ENCODE measurements at places on chromosomes 5 and 9. TPM values are rescaled to one million over a fixed set of nuclear protein-coding genes. Genes with fewer than 3 reads are reported as not detected.

HTR1A gene
- total RNA-seq: not detected

PCDHGA9 gene
- 2.2 TPM for total RNA-seq

RASGRF2 gene
- total RNA-seq: 0.40 TPM

ANKRD18B gene
- 14.7 TPM for total RNA-seq

SERF1A gene
- total RNA-seq: 27.8 TPM

MAMDC2 gene
- 28.7 TPM for total RNA-seq

SOHLH1 gene
- total RNA-seq: not detected

PITX1 gene
- total RNA-seq: not detected

C1QTNF3 gene
- 6.4 TPM for total RNA-seq

PROB1 gene
- total RNA-seq: 0.67 TPM

TPPP gene
- total RNA-seq: not detected

GRCh38 chr9:85483208-85483607, 258.5 kb downstream of the AGTPBP1 start:
- H3K4me1 ChIP-seq: no peaks in the 10 kb centered on the region
- H3K36me3 ChIP-seq: no peaks in the 10 kb centered on the region
- no peak overlapping the region for H3K4me3 ChIP-seq
- no peak for DNase-seq

- H3K4me3 ChIP-seq: no peak overlapping the region
- H3K27ac ChIP-seq: no peak overlapping the region
- H3K36me3 ChIP-seq: no peaks in the 10 kb centered on the region
- peak; percentile 38 for DNase-seq
- no peaks in the 10 kb centered on the region for H3K27me3 ChIP-seq
Observed at GRCh38 chr9:99451112-99451606, 229.1 kb downstream of the SEC61B start.

GRCh38 chr5:107997338-107997980, 326.7 kb upstream of the EFNA5 start:
- no peaks in the 10 kb centered on the region for H3K27me3 ChIP-seq
- H3K36me3 ChIP-seq: no peaks in the 10 kb centered on the region
- no peak overlapping the region for H3K4me3 ChIP-seq
- peaks cover 11% of the 10 kb centered on the region for H3K4me1 ChIP-seq

DNA sequence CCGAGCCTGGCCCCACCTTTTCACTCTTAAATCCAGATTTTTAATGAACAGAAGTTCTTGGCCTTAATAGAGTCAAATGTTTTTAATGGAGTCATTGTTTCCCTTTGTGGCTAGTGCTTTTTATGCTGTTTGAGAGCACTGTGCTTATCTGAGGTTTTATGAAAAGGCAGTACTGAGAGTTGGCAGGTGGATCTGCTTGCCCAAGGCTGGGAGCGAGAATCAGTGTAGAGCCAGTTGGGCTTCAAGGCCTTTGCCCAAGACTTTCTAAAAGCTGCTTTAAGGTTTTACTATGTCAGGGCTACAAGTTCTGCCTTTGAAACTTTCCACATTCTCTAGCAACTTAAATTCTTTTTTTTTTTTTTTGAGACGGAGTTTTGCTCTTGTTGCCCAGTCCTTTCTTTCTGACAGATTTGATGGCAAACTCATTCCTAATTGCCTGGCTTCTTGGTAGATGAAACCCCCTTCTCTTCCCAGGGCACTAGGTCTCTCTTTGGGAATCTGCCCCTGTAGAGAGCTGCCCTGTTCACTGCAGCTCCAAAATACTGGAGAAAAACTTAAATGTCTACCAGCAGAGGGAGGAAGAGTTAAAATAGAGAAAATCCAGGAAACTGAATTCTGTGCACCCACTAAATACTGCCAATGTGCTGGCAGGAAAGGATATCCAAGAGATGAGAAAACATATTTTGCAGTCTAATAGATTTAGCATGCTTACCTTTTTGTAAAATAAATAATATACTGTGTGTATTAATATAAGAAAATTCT, 36.9 kb upstream of the CDK20 start:
- peaks cover 11% of the 10 kb centered on the region for H3K4me1 ChIP-seq
- no peak overlapping the region for H3K4me3 ChIP-seq
- H3K27ac ChIP-seq: no peak overlapping the region
- H3K36me3 ChIP-seq: no peaks in the 10 kb centered on the region
- DNase-seq: peak; percentile 21

- H3K36me3 ChIP-seq: no peaks in the 10 kb centered on the region
- H3K27ac ChIP-seq: no peak overlapping the region
- no peak overlapping the region for H3K4me3 ChIP-seq
- no peak for DNase-seq
- no peaks in the 10 kb centered on the region for H3K4me1 ChIP-seq
- H3K27me3 ChIP-seq: no peaks in the 10 kb centered on the region
Observed at GRCh38 chr5:111834926-111835599, 78.1 kb upstream of the NREP start.

- no peak overlapping the region for H3K27ac ChIP-seq
- H3K4me1 ChIP-seq: peaks cover 9% of the 10 kb centered on the region
- no peak for DNase-seq
- no peaks in the 10 kb centered on the region for H3K27me3 ChIP-seq
- H3K36me3 ChIP-seq: no peaks in the 10 kb centered on the region
- no peak overlapping the region for H3K4me3 ChIP-seq
Observed at GRCh38 chr5:59540366-59540765, 353.2 kb downstream of the PDE4D start.

- H3K27me3 ChIP-seq: no peaks in the 10 kb centered on the region
- no peak for DNase-seq
- no peak overlapping the region for H3K27ac ChIP-seq
- peaks cover 4% of the 10 kb centered on the region for H3K4me1 ChIP-seq
- no peak overlapping the region for H3K4me3 ChIP-seq
Observed at GRCh38 chr9:18566121-18566520, 92.2 kb downstream of the ADAMTSL1 start.

DNA sequence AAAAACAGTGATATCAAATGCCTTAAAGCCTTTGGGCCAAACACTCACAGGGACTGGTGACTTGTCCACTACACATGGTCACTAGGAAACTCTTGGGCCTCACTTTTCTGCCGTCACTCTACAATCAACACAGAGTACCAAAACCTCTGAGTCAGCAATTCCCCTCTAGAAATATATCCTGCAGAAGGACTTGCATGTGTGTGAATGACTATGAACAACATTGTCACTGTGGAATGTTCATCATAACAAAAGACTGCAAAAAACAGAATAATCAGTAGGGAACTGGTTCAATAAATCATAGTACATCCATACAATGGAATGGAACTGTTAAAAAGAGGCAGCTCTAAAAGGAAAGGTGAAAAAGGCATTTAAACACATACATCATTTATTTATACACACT, 44.1 kb upstream of the SMU1 start:
- peaks cover 9% of the 10 kb centered on the region for H3K4me1 ChIP-seq
- no peaks in the 10 kb centered on the region for H3K36me3 ChIP-seq
- no peaks in the 10 kb centered on the region for H3K27me3 ChIP-seq
- no peak for DNase-seq
- no peak overlapping the region for H3K27ac ChIP-seq
- no peak overlapping the region for H3K4me3 ChIP-seq

DNA sequence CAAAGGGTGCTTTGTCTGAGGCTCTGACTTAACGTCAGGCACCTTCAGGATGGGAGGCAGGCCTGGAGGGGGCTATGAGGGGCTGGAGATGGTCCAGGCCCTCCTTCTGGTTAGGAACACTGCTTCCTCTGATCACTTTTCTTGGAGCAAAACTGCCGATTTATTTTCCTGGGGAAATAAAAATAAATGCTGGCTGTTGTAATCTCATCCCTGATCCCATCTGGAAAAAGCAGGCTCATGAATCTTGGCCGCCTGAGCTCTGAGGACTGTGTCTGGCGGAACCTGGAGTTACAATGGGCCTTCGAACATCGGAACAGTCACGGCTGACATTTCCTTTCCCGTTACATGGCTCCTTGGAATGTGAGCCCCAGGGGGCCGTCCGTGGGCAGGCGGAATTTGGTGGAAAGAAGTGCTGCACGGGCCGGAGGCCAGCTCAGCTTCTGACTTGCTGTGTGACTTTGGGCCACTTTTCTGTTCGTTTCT, 157.8 kb downstream of the RGS3 start:
- H3K27me3 ChIP-seq: no peaks in the 10 kb centered on the region
- H3K27ac ChIP-seq: no peak overlapping the region
- H3K36me3 ChIP-seq: no peaks in the 10 kb centered on the region
- no peak overlapping the region for H3K4me3 ChIP-seq

- peak; percentile 38 for DNase-seq
- H3K4me3 ChIP-seq: no peak overlapping the region
- H3K27ac ChIP-seq: no peak overlapping the region
- no peaks in the 10 kb centered on the region for H3K36me3 ChIP-seq
Observed at GRCh38 chr5:77230727-77231470, 20.4 kb downstream of the PDE8B start.

DNA sequence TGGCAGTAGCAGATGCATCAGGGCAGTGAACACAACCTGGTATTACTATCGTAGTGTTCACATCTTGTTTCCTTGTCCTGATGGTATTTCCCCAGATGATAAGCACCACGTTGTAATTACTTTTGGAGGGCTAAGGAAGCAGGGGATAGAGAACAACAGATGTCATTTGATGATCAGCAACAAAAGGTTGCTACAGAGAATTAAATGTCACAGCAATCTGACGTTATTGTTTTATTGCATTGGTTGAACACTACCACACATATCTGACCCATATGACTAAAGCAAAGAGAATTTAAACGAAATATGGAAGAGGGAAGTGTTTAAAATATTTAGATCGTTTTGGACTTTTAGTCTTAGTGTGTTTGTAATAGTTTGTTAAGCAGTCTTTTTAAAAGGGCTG, 408.3 kb downstream of the SH3GL2 start:
- H3K4me3 ChIP-seq: no peak overlapping the region
- no peak for DNase-seq
- H3K27ac ChIP-seq: no peak overlapping the region
- H3K27me3 ChIP-seq: no peaks in the 10 kb centered on the region
- H3K4me1 ChIP-seq: no peaks in the 10 kb centered on the region

DNA sequence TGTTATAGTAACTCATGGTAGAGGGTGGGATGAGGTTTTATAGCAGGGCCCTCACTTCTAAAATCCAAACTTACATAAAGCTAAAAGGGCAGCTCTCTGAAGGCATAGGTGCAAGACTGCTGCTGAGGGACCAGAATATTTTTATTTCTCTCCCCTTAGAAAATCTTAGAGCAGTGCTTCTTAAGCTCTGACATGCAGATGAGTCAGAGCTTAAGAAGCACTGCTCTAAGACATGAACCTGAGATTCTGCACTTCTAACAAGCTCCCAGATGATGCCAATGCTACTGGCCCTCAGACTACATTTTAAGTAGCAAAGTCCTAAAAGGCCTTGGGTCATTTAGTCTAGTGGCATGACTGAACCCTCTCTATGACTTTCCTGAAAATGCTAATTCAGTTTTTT, 97.6 kb upstream of the SPRY4 start:
- no peaks in the 10 kb centered on the region for H3K36me3 ChIP-seq
- DNase-seq: no peak
- H3K27ac ChIP-seq: no peak overlapping the region
- H3K27me3 ChIP-seq: no peaks in the 10 kb centered on the region
- peaks cover 34% of the 10 kb centered on the region for H3K4me1 ChIP-seq

DNA sequence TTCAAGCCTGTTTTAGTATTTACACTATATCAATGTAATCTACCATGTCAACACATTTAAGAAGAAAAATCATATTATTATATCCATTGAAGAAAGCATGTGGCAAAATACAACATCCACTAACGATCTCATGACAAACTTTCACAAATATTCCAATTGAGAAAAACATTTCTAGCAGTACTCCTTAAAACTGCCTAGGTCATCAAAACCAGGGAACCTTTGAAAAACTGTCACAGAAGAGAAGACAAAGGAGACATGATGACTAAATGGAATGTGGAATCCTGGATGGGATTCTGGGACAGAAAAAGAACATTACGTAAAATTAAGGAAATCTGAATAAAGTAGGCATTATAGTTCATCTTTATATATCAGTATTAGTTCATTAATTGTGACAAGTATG, 1091.3 kb upstream of the CDH6 start:
- H3K27me3 ChIP-seq: no peaks in the 10 kb centered on the region
- no peak overlapping the region for H3K4me3 ChIP-seq
- no peak overlapping the region for H3K27ac ChIP-seq
- DNase-seq: no peak
- H3K4me1 ChIP-seq: peaks cover 6% of the 10 kb centered on the region

DNA sequence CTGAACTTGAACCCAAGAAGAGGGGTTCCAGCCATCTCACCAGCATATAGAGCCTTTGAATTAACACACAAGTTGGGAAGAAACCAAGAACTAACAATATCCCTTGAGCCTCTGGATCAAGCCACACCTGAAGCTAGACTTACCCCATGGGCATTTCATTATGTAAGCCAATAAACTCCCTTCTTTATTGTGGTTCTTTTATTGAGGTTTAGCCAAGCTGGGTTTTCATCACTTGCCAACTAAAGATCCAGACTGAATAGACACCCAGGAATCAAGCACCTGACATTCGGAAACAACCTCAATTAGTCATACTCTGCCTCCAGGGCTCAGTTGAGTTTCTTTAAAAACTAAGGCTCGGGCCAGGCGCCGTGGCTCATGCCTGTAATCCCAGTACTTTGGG, 226.7 kb downstream of the AGTPBP1 start:
- H3K36me3 ChIP-seq: no peaks in the 10 kb centered on the region
- H3K4me1 ChIP-seq: no peaks in the 10 kb centered on the region
- DNase-seq: no peak
- no peak overlapping the region for H3K27ac ChIP-seq
- H3K27me3 ChIP-seq: no peaks in the 10 kb centered on the region
- H3K4me3 ChIP-seq: no peak overlapping the region

DNA sequence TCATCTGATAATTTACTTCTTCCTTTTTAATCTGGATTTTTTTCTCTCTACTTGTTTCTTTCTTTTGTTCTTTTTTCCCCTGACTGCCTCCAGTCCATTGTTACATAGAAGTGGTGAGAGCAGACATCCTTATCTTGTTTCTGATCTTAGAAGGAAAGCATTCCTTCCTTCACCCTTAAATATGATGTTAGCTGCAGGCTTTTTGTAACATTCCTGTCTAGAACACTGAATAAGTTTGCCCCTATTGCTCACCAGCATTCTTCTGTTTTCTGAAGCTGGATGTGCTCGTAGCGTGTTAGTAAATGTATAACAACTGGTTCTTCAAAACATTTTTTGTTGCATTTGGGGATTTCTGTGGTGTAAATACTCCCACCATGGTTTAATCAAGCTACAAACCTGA, 136.7 kb upstream of the NFIL3 start:
- peaks cover 7% of the 10 kb centered on the region for H3K4me1 ChIP-seq
- H3K27ac ChIP-seq: no peak overlapping the region
- no peaks in the 10 kb centered on the region for H3K36me3 ChIP-seq
- H3K27me3 ChIP-seq: no peaks in the 10 kb centered on the region
- H3K4me3 ChIP-seq: no peak overlapping the region

GRCh38 chr5:179919487-179920060, 11.9 kb upstream of the TBC1D9B start:
- H3K27ac ChIP-seq: no peak overlapping the region
- no peaks in the 10 kb centered on the region for H3K27me3 ChIP-seq
- no peak overlapping the region for H3K4me3 ChIP-seq
- no peak for DNase-seq
- H3K4me1 ChIP-seq: peaks cover 6% of the 10 kb centered on the region
- no peaks in the 10 kb centered on the region for H3K36me3 ChIP-seq

DNA sequence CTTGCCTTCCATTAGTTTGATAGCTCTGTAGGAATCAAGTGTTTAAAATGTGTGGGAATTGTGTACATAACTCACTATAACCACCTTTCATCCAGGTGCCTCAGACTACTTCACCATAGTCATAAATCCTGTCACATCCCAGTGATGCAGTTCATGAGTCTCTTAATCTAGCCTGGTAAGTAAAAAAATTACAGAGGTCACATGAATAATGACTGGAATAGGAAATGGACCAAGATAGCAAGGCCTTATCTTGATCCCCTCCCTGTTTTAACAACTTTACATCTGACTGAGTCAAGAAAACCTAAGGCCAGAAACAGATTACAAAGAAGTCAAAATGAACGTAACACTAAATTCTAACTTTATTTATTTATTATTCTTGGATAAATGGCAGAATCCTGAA, 1.5 kb upstream of the RNF145 start:
- no peaks in the 10 kb centered on the region for H3K36me3 ChIP-seq
- no peak overlapping the region for H3K27ac ChIP-seq
- H3K27me3 ChIP-seq: no peaks in the 10 kb centered on the region
- peaks cover 30% of the 10 kb centered on the region for H3K4me1 ChIP-seq
